CD8-positive, alpha-beta memory T cell (primary cell): ENCODE measurements at places on chromosomes 2 and 18. TPM values are rescaled to one million over a fixed set of nuclear protein-coding genes. Genes with fewer than 3 reads are reported as not detected.
A peak's percentile ranks its signal among the peaks of the same experiment; 100 is the strongest.

- DNase-seq, result no peak
These were observed 608.0 kb downstream of the SUCLG1 start for GRCh38 chr2:83851066-83851465.

- DNase-seq, result no peak
These were observed 54.1 kb downstream of the TAF1B start for GRCh38 chr2:9897331-9897737.

Gene CFAP65
- not detected for polyA plus RNA-seq

Gene REG1B
- not detected for polyA plus RNA-seq

DNA sequence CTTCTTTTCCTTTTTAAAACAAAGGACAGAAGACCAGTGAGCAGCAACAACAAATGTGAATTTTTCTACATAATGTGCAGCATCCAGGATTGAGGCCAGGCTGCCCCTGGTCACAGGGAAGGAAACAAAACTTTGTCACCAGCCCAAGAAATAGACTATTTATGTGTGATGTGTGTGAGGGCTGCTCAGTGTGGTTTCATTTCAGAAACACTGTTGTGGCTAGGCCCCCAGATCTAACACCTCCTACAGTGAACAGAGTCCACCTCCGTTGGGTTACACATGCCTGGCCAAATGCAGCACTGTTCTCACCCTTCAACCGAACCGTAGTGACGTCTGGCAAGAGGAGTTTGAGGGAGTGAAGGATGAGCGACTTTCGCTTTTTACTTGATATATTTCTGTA, 146.3 kb upstream of the RIOK3 start:
- DNase-seq, result peak; percentile 19

Gene SCN2A
- not detected for polyA plus RNA-seq

- DNase-seq, result no peak
These were observed 45.2 kb downstream of the SLC30A6 start for GRCh38 chr2:32210767-32211408.

GRCh38 chr2:199988151-199988550, 32.8 kb downstream of the MAIP1 start:
- DNase-seq, result no peak

- no peak for DNase-seq
These were observed 154.6 kb downstream of the WDSUB1 start for GRCh38 chr2:159131914-159132281.
